ENCODE measurements at places on chromosomes 2 and 18.

DNA sequence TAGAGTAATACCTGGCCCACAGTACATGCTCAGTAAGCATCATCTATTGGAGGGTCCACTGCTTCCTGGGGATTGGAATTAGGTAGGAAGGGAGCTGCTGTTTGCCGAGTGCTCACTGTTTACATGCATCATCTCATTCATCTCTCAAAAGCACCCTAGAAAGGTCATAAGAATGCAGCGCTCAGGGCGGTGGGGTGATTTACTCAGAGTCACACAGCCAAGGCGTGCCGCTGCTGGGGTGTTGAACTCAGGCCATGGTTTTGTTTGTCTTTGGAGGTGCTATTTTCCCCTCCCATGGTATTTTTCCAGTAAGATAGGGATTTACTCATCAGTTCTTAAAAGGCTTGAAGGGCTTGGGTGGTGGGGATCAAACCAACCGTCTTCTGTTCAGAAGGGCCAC is 227.5 kb downstream of the LDLRAD4 start:
- DNase-seq: no peak

DNA sequence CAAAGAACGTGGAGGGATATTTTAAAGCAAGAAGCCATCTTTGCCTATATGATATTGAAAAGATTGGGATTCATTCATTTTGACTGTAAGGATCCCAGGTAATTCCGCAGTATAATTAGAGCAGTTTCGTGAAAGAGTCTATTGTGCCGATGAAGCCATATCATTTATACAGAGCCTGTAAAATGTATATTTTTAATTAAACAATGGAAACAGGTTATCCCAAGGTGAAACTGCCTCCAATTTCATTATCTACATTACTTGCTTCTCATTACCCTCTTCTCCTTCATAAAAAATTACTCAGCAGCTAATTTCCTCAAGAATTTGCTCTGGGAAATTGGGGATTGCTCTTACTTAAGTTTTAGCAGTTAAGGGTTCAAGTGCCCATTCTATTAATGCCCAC is 444.1 kb downstream of the SOCS6 start:
- no peak for DNase-seq

- no peak for DNase-seq
Observed at GRCh38 chr2:157149270-157149669, 108.2 kb upstream of the GALNT5 start.

DNA sequence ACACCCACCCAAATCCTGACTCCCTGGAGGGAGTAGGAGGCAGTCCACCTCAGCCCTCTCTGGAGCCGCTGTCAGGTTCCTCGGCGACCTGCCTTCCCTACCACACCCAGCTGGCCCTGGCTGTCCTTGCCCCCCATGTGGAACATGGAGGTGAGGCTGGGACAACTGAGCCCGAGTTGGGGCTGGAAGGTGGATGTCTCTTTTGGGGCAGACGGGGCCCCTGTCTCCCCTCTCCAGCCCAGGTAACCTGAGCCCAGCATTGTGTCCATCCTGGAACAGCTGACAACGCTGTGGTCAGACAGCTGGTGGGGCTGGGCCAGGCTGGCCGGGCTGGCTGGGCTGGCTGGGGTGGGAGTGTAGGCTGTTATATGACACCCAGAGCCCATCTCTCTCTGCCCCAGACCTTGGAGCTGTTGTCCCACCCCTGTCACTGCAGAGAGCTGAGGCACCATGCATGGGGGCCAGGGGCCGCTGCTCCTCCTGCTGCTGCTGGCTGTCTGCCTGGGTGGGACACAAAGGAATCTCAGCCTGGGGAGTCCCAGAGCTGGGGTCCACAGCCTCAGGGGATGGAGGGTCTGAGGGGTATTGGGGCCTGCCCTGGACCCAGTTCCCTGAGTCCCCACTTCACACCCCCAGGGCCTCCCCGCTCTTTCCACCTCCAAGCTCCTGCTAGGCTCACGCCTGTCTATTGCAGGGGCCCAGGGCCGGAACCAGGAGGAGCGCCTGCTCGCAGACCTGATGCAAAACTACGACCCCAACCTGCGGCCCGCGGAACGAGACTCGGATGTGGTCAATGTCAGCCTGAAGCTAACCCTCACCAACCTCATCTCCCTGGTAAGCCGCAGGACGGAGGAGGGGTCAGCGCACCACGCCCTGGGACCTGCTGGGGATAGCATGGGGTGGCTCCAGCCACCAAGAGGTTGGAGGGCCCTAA is at the start of gene CHRNG:
TSS of gene CHRNG (plus strand) at position 395 of the 934 bp plus-strand sequence. CDS start at position 451, 56 bp downstream.
- no peak for DNase-seq

GRCh38 chr2:20855456-20855855 is 32.6 kb upstream of the LDAH start:
- no peak for DNase-seq

- no peak for DNase-seq
Observed at GRCh38 chr2:9228088-9228751, 21.6 kb downstream of the ASAP2 start.
